CD4-positive, alpha-beta T cell treated with Interleukin-4 for 4 hours (primary cell): ENCODE measurements at places on chromosomes 7 and 10.

- no peak for DNase-seq
Measured at GRCh38 chr7:157013101-157013500, 2.6 kb upstream of the MNX1 start.

GRCh38 chr10:124532106-124532641 lies 70.6 kb downstream of the LHPP start:
- DNase-seq, result no peak

DNA sequence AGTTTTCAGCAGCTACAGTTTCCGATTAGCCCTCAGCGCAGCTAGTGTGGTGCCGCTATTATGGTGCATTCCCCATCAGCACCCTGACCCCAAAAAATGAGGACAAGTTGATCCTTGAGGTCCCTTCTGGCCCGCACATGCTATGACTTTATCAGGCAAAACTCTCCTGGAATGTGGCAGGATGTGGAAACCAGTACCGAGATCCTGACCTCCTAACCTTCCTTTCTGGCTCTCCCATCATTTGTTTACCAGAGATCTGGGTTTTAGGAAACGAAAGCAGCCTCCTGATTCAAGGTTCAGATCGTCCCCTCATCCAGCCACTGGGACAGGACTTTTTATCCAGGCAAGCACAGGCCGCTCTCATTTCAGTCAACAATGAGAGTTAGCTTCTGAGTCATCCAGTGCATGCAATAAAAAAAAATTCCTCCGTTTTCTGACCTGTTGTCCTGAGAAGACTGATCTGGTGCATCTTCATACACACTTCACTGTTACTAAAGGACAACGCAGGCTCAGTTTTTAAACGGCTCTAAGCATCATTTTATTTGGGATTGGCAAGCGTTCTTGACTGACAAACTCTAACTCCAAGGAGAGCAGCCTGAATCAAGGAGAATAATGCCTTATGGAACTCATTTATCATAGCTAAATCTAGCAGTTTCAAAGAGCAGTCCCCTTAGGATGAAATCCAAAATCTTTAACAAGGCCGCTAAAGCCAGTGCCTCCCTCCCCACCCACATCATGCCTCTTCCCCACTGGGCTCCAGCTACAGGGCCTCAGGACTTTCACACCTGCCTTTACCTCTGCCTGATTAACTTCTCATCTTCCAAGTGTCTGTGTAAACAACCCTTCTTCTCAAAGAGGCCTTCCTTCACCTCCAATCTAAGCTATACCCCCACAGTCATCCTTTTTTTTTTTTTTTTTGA lies 17.1 kb downstream of the PDLIM1 start:
- no peak for DNase-seq

DNA sequence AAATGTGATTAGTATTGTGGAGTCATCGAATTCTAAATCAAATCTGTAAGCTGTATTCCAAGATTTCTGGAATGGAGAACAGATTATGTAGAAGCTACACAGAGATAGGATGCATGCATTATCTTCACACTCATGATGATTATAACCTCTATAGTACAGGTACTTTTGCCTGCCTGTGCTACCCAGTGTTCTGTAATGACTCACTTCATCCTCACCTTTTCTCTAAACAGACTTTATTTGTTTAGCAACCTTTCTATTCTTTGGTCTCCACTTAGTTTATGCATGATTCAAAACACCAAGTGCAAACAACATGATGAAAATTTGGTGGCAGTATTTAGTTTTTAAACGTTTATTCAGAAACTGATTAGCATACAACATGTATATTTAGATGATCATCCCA lies 68.4 kb upstream of the PRPS1L1 start:
- DNase-seq, result no peak

DNA sequence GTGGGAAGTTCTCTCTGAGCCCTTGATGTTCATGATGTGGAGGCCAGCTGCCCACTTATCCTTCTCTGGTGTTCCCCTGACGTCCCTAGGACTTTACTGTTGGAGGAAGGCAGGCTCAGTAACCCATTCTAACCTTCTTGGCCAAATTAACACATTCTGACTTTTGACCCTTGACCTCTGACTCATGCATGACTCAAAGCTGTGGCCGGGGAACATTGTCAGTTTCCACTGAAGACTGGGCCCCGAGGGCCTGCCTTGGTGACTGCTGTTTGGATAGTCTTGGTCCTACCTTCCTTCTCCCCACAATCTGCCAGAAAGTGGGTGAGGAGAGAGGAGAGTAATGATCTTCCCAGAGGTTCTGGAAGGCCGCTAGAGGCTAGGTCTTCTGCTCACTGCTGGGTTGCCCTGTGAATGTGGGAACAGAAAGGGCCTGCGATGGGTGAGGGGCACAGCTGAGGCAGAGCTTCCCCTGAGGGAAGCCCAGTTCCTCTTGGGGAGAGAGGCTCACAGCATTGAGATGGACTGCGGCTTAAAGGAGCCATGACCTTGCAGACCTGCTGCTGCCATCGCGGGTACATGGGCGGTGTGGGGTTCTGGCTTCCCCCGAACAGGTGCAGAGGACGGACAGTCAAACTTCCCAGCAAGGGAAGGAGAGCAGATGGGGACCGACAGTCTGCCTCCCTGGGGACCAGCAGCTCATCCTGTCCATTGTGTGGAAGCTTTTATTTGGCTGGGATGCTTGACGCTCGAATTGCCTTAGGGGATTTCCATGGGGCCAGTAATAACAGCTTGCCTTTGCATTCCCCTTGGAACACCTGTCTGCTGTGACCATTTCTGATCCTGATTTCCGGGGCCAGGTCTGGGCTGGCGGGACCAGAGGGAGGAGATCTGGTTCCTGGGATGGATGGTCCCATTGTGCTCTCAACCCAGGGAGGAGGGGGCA lies 43.8 kb downstream of the ADAMTS14 start:
- DNase-seq, result no peak

- DNase-seq, result no peak
Measured at GRCh38 chr7:43039346-43039745, 73.1 kb upstream of the HECW1 start.
